ENCODE measurements at places on chromosomes 4 and X.

DNA sequence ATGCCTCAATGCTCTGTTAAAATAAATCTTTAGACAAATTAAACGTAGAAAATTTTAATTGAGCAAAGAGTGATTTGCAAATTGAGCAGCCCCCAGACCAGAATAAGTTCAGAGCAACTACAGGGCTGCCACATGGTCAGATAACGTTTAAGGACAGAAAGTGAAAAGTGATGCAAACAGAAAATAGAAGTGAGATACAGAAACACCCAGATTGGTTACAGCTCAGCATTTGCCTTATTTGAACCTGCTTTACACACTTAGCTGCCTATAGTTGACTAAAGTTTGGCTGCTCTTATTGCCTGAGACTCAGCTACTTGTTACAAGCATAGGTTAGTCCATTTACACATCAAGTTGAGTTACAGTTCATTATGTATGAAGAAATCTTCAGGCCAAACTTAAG is 1800.8 kb upstream of the PCDH10 start:
- DNase-seq: peak; percentile 31

- DNase-seq: peak; percentile 37
These were observed 126.6 kb downstream of the ASB9 start for GRCh38 chrX:15143050-15143824.

GRCh38 chr4:58093352-58093751 is 983.2 kb upstream of the IGFBP7 start:
- no peak for DNase-seq

GRCh38 chrX:13538414-13538813 is 31.0 kb upstream of the EGFL6 start:
- no peak for DNase-seq

- no peak for DNase-seq
These were observed 32.1 kb downstream of the MTTP start for GRCh38 chr4:99606716-99607115.

DNA sequence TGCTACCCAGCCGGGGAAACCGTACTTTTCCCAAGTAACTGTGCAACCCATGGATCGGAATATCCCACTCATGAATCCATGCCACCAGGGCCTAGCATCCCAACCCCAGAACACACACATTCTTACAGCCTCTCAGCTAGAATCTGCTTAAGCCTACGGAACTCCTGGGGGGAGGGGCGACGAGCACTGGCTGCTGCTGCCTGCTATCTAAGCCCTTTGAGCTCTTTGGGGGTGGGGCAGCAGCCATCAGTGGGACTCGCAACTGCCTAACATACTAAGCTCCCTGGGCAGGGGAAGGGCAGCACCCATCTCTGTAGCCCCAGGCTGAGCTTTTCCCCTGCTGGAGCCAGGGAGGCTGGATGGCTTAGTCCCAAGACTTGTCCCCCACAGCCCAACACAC is 28.6 kb downstream of the NUDT10 start:
- no peak for DNase-seq

DNA sequence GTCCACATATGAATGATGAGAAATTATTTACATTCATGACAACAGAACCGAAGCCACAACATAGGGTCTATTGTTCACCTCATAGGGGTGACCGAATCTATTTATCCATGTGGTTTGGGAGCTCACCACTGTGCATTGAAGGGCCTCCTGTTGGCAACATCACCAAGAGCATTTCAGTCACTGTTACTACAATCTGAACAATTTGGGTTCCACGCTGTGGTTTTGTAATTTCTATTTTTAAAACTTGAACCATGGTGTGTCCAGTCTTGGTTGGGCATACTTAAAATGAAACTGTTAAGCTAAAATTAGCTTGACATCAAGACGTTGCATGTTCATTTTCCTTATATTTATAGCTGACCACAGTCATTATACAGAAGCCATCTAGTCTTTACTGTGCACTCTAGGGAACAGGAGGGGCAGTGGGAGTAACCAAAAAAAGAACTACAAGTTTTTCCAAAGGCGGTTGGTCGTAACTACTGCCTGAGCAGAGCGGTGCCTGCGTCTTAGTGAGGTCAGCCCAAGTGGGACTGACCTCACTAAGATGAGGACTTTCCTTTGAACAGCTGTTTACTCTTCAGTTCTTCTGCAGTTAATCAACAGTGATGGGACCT is 192.1 kb downstream of the SPRY1 start:
- DNase-seq: peak; percentile 22

- peak; percentile 47 for DNase-seq
These were observed 15.8 kb downstream of the BCAP31 start for GRCh38 chrX:153708415-153708814.

DNA sequence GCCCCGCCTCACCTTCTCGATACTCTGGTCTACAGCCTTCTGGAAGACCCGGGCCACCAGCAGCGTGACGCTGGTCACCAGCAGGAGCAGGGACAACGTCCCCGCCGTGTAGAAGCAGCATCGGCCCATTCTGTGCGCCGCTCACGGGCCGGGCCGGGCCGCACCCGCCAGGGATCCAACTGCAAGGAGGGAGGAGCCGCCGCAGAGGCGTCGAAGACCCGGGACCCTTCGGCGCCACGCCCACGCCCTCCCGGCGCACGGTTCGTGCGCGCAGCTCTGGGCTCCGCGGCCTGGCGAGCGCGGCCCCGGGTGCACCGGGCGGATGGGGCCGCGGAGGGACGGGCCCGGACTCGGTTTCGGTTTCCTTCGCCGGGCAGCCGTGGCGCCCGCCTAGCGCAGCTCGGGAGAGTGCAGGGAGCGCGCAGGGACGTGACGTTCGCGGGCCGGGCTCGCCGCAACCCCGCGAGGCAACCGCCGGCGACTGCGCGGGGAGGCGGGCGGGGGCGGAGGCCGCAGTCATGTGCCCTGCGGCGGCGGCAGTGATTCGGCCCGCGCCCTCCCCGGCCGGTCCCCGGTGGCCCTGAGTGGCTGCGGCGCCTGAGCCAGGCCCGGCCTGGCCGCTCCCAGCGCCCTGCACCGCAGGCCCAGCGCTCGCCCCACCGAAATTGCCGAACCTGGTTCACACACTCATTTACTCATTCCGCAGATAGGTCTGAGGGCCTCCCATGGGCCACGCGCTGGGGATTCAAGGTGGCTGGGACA is at the start of gene SCARB2:
SCARB2 (minus strand) TSS at position 410 of the 762 bp plus-strand sequence; CDS start at position 129, 281 bp downstream.
- peak; percentile 87 for DNase-seq

DNA sequence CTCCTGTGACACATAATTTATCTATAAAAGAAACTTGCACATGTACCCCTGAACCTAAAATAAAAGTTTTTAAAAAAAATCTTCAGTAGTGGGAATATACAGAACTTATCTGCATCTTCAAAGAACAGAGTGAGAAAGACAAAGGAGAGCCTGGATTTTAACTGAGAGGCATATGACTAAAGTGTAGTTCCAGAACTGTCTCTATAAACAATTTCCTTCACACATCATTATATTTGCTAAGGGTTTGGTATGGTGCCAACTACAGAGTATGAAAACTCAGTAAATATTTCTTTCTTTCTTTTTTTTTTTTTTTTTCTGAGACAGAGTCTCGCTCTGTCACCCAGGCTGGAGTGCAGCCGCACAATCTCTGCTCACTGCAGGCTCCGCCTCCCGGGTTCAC is 49.9 kb upstream of the NFKB1 start:
- DNase-seq: no peak

DNA sequence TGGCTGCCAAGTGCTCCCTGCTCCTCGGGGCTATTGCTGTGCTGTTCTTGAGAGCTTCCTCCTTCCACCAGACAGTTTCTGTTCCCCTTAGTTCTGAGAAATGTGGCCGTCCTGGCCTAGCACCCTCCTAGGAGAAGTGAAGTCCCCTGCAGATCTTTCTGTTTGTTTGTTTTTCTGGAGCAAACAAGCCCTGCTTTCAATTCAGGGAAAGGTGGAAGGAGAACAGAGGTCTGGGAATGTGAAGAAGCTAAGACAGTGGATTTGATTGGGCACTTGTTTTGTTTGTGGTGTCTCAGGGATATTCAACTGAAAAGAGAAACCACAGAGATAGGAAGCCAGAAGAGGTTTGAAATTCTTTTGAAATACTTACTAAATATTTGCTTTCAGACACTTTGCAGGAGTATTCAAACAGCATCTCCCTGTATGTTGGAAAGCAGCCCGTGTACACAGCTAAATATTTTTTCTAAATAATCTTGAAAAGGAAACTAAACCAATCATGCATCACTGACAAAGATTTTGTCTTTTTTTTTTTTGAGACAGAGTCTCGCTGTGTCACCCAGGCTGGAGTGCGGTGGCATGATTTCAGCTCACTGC is 36.5 kb upstream of the PPM1K start:
- peak; percentile 71 for DNase-seq

- DNase-seq: no peak
These were observed 26.3 kb upstream of the PRSS48 start for GRCh38 chr4:151250706-151251105.

DNA sequence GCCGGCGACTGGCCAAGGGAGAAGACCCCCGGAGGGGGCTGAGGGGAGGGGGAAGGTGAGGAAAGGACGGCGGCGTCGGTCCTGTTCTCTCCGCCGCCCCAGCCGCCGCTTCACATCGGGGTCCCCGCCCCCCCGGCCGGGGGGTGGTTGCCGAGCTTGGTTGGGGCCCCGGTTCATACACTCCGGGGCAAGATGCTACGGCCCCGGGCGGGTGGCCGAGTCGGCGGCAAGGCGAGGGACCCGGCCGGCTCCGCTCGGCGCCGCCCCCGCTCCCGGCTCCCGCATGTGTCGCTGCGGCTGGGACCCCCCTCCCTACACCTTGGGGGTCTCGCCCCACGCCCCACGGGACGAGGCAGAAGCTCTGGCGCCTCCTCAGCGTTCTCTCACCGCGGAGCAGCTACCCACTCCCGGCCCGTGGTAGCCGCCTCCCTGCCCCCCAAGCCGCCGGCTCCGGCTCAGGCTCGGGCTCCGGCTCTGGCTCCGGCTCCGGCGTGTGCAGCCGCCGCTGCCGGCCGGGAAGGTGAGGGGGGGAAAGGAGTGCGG is 461 bp downstream of the FBXW7 start:
- peak; percentile 35 for DNase-seq

- DNase-seq: no peak
These were observed at the start of gene RUFY3 for GRCh38 chr4:70721747-70722146. RUFY3 (plus strand) TSS chr4:70721964; CDS start chr4:70722574, 610 bp downstream.

DNA sequence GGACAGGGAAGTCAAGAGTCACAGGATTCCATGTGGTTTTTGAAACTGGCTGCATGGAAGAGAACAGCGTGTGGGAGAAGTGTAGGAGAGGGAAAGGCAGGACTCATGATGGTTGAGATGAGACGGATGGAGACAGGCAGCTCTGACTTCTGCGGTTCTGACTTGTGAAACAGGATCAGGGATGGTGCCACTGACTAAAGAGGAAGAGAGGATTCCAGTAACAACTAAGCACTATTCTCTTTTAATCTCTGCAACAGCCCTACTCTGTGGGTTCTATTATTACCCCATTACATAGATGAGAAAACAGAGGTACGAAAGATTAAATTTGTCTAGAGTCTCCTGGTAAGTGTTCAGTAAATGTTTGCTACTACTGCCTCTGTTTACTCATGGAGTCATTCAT is 156.3 kb downstream of the CBR4 start:
- DNase-seq: no peak

DNA sequence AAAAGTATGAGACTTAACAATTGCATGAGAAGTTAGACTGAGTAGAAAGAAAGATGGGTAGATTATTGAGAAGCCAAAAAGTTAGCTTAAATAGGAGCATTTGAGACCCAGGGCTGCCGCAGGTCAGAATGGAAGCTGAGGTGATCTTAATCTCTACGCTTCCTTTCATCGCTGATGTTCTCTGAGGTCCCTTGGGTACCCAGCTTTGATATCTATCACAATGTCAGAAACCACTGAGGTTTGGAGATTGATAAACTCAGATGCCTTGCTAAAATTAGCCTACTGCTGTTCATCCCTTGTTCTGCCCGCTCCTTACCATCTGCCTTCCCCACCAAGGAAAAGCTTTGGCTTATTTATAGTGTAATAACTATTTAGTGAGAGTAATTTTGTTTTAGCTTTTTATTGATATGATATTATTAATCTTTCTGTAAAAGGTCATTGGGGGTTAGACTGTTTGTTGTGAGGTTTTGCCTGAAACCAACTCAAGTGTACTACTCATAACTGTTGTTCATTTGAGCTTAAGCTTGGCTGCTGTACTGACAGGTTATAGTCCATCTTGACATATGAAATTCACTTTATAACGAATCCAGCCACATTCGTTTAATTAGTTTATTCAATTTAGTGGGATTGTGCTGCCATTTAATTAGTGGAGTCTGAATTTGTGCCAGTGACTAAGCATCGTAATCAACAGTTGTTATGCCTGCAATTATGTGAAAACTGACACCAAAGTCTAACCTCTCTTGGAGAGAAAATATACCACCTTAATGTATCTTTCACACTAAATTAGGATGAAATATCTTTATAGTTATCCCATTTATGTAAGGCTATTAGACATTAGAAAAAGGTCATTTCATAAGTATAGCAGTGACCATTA is 15.1 kb downstream of the MCUB start:
- DNase-seq: no peak

DNA sequence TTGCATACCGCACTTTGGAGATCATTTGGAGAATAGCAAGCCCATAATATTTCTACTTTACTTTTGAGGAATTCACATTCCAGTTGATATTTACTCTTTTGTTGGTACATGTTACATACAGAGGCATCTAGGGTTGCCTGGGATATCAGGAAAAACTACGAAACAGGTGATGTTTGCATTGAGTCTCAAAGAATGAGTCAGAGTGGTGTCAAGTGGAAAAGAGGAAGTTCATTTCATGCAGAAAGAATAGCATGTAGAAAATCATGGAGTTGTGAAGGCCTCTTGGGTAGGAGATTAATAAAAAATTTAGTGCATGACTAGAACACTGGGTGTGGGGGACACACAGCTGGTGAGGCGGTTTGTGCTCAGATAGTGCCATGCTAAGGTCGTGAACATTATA is 33.5 kb upstream of the ELOVL6 start:
- DNase-seq: no peak

- DNase-seq: no peak
These were observed 139.0 kb downstream of the TSPAN5 start for GRCh38 chr4:98519268-98519977.

GRCh38 chrX:137031517-137032340 is 2.1 kb downstream of the GPR101 start:
- DNase-seq: peak; percentile 70

GRCh38 chr4:236028-236427 is 69.2 kb downstream of the ZNF732 start:
- DNase-seq: no peak

GRCh38 chr4:37989398-37990260 is 29.4 kb downstream of the PTTG2 start:
- DNase-seq: no peak

Data from GM13976 (cell line).